Spinal cord (tissue), 10 donors: ENCODE measurements at places on chromosomes 1 and 21.

- DNase-seq, result no peak
These were observed 233.3 kb downstream of the SETD4 start for GRCh38 chr21:35827004-35827403.

DNA sequence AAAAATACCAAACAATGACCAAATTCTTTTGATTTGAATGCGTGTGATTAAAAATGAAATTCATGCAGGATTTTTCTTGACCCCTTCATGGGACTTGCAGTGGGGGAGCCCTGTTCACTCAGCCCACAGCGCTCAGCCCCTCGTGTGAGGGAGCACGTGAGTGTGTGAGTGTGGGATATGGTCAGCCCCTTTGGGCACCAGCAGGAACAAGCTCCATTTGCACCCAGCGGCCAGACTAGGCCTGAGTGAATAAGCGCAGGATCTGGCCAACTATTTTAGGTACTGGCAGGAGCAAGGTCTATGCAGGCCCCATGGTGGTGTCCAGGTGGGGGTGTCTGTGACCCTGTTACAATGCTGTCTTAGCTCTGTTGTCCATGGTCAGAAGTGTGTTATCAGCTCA is 1631.2 kb downstream of the BRINP3 start:
- no peak for DNase-seq

- no peak for DNase-seq
These were observed 118.0 kb upstream of the BARHL2 start for GRCh38 chr1:90834886-90835660.

- no peak for DNase-seq
These were observed 19.5 kb downstream of the MAP3K7CL start for GRCh38 chr21:29149808-29150425.

- no peak for DNase-seq
These were observed 9.4 kb downstream of the TIAM1 start for GRCh38 chr21:31334648-31335121.

- no peak for DNase-seq
These were observed 4.4 kb downstream of the CCN1 start for GRCh38 chr1:85584923-85585322.

DNA sequence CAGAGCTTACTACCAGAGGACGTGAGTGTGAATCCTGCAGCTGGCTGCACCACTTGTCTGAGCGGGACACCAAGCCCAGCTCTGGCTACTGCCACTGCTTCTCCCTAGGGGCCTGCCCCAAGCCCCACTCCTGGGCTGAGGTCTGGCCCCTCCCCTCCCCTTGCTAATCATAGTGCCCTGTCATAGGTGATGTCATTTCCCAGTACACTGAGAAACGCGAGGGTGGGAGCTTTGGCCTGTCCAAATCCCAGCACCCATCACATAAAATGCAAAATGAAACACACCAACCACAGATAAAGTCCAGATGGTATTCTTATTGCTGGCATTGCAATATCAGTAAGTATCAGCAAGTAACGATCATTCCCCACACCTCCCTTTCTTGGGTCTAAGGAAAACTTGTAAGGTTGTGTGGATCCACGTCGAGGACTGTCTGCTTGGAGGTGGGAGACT is 77.7 kb downstream of the TOMM20 start:
- no peak for DNase-seq

- DNase-seq, result no peak
These were observed 3.4 kb downstream of the PRELP start for GRCh38 chr1:203478986-203479385.

GRCh38 chr1:18960409-18960808 is 3.9 kb upstream of the IFFO2 start:
- no peak for DNase-seq

- DNase-seq, result no peak
These were observed 143.0 kb downstream of the FMN2 start for GRCh38 chr1:240234485-240235210.

DNA sequence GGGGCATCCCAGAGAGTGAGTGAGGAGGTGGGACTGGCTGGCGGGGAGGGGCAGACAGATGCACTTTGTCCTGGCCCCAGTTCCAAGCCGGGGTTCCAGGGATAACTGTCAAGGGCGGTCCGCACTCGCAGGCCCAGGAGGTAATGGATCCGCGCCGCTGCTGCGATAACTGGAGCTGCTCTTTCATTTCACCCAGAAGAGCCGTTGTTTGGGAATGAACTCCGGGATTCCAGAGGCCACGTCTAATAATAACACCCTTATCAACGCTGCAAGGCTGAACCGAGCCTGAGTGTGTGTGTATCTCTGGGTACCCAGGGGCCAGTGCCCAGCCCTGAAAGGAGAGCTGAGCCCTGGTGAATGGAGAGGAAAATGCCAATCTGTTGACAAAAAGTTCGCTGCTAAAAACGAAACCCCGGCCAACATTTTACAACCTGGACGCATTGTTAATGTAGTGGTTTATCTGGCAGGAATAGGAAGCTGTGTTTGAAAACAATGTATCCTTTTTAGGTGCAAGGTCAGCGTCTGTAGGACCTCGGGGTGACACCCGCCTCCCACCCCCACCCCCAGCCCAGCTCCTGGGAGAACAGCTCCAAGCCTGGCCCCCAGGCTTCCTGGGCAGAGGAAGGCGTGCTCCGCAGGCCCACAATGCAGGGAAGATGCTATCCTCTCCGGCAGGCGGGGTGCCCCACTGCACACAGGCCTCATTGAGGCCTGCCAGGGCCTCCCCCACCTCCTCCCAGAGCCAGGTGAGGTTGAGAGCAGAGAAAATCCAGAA is 119.7 kb downstream of the PROX1 start:
- no peak for DNase-seq

DNA sequence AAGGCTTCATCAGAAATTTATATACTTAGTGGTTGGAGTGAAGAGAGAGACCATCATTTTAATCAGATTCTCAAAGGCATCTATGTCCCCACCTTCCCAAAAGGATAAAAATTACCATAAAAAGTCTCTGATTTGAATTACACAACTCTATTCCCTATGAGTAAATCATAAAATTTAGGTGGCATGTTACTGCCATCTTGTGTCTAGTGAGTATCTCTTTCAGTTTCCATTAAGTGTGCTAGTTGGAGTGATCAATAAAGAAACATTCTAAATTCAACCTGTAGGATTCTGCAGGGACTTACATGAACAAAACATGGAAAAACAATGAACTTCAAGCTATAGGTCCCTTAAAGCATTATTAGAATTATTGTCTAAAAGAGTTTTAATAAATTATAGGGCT is 655.4 kb downstream of the LTN1 start:
- DNase-seq, result peak; percentile 60

- DNase-seq, result no peak
These were observed 10.9 kb upstream of the COA7 start for GRCh38 chr1:52709016-52709415.

DNA sequence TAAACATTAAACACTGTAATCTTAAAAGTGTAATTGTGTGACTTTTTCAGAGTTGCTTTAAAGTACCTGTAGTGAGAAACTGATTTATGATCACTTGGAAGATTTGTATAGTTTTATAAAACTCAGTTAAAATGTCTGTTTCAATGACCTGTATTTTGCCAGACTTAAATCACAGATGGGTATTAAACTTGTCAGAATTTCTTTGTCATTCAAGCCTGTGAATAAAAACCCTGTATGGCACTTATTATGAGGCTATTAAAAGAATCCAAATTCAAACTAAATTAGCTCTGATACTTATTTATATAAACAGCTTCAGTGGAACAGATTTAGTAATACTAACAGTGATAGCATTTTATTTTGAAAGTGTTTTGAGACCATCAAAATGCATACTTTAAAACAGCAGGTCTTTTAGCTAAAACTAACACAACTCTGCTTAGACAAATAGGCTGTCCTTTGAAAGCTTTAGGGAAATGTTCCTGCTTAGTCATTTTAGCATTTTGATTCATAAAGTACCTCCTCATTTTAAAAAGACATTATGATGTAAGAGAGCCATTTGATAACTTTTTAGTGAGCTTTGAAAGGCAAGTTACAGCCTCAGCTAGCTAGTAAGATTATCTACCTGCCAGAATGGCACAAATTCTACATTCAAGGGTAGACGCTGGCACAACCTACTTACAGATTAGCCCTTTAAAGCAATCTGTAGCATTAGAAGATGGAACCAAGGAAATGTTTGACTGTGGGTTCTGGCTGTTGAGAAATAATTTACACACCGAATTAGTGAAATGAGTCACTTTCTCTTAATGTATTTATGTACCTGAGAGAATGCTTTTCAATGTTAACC is 9.4 kb downstream of the SOD1 start:
- DNase-seq, result no peak

DNA sequence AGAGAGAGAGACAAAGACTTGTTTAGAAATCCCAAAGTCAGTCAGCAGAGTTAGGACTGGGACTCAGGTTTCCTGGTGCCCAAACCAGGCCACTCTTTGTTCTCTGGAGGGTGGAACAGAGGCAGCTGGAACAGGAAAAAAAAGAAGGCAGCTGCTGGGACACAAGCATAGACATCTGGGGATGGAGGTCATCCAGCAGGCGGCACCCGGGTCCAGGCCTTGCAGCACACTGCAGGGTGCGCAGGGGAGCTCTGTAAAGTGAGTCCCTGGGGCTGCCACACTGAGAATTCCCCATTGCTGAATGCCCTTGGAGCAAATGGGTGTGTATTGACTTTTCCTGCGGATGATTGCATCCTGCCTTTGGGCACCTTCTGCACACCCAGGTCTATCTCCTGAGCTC is 222.9 kb upstream of the CSF3R start:
- DNase-seq, result no peak

GRCh38 chr1:21241771-21242581 is 48.3 kb downstream of the ECE1 start:
- no peak for DNase-seq

GRCh38 chr1:180786624-180787023 is 126.1 kb upstream of the KIAA1614 start:
- DNase-seq, result no peak

GRCh38 chr1:242411901-242412300 is 112.6 kb downstream of the PLD5 start:
- DNase-seq, result no peak

DNA sequence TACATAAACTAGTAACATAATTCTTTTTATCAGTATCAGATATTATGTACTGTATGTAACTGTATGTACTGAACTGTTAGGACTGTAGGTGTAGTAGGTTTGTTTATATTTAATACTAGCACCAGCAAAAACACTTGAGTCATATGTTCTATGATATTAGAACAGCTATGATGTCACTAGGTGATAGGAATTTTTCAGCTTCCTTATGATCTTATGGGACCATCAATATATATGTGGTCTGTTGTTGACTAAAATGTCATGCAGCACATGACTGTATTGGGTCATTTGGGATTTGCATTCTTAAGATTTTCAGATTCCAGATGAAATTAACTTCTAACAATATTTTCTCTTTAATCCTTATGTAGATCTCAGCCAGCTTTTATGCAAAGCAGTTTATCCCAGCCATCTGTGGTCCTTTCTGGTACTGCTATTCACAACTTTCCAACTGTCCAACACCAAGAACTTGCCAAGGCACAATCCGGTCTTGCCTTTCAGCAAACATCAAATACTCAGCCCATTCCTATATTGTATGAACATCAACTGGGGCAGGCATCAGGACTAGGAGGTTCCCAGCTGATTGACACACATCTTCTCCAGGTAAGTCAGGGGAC is 38.3 kb upstream of the MYOCOS start:
- DNase-seq, result no peak

GRCh38 chr1:42403880-42404400 is 23.3 kb downstream of the RIMKLA start:
- DNase-seq, result no peak

- DNase-seq, result no peak
These were observed 54.1 kb downstream of the TOMM20 start for GRCh38 chr1:235074523-235075047.

DNA sequence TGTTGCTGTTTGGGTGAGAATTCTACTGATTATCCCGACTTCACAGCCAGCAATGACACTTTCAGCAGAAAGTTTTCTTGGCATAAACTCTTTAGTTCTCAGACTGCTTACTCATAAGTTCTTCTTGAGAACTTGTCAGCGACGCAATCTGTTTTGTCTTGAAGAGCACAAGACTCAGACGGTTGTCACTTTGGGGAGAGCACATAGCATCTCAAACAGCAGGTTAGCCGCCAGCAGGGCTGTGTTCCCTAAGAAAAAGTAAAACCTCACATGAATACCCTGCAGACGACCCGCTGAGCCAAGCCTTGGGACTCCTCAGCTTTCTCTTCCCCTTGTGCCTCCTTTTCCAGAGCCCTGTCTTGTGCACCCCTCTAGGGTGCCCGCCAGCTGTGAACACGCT is 11.4 kb downstream of the AGMAT start:
- no peak for DNase-seq

DNA sequence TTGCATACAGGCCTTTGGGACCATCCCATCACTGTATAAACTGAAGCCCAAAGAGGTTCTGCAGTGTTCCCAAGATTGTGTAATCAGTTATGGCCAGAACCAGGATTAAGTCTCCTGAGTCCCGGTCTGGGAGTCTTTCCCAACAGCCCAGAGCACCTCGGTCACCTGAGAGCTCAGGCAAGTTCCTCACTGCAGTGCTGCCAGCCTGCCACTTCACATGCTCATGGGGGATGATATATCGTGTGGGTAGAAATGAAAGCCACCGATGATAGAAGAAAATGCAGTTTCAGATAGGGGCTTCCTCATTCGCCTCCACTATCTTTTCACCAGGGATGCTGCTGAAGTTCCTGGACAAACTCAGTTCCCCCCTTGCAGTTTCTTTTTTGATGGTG is 30.4 kb downstream of the FHAD1 start:
- no peak for DNase-seq

DNA sequence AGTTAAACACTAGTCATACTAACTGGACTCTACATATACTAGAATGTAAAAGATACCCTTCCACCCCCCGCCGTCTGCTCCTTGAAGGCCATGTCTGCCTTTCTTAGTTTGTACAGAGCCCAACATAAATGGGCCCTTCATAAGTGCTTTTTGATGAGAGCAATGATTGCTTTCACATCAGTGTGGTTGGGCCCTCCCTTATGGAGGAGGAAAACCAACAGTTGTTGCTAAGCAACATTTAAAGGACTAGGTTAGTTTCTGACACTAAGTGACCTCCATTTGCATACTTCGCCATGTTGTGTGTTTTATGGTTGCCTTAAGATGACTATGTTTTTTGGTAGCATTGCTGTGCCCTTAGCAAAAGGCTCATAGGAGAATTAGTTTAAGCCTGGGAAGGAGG is 182.0 kb upstream of the SGIP1 start:
- no peak for DNase-seq

- no peak for DNase-seq
These were observed 104.2 kb upstream of the GCLM start for GRCh38 chr1:94013367-94013878.

DNA sequence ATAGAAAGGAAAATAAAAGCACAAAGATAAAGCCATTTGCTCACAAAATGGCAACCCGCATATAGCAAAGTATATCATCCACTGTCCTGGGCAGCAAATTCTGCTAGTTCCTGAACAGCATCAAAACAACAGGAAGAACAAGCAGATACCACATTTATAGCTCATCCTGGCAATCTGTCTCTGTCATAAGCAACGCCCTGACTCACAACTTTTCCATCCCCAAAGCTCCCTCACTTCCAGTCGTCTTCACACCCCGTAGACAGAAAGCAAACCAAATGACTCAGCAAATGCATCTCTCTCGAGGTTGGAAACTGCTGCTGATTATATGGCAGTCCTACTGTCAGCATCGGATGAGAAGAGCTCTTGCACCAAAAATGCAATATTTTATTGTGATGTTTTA is 65.8 kb downstream of the AK5 start:
- no peak for DNase-seq
